Suppressor macrophage (primary cell): ENCODE measurements at places on chromosomes 4 and X.

GRCh38 chr4:110004556-110004955 lies 91.9 kb downstream of the EGF start:
- DNase-seq: no peak

GRCh38 chr4:108166441-108167315 lies 2.1 kb downstream of the LEF1 start:
- no peak for DNase-seq

DNA sequence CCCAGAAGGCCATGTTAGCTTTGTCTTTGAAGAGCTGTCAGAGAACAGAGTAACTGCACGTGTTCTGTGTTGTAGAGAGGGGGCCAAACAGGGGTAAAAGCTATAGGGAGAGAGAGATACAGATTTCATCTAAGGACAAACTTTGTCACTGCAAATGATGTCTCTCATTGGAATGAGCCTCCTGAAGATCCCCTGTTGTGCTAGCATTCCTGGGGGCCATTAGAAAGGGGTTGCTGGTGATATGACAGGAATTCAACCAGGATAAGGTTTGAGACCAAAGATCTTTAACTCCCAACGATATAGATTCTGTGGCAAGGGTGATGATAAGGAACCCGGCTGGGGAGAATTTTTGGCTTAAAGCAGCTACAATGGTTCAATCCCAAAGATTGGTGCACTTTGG lies 16.8 kb downstream of the MID1 start:
- DNase-seq: no peak

DNA sequence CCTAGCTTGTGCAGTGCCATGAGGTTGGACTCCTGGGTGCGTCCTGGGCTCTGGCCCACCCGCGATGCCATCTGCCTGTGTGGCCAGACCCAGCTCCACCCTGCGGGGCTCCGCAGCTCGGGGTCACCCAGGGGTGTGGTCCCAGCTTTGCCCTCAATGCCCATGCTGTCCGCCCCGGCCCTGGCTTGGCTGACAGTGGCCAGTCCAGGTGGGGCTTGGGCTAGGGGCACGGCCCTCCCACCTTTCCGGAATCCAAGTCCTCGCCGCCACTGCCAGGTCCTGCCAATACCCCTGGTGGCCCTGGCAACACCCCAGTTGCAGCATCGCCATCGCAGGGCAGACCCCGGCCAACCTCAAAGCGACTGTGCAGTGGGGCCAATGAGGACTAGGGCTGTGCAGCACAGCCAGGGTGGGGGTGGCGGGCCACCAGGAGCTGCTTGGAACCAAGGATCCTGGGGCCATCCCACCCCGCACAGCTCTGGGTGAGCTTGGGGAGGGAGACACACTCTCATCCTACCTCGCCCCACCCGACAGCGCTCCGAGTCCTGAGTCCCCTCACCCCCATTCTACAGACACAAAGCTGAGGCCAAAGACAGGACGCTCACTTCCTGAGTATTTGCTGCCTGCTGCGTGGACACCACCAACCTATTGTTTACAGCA lies 80.9 kb downstream of the ZNF718 start:
- no peak for DNase-seq
